CD4-positive, alpha-beta T cell treated with Interleukin-21 for 1 hour (primary cell): ENCODE measurements at places on chromosomes 2 and 18.

DNA sequence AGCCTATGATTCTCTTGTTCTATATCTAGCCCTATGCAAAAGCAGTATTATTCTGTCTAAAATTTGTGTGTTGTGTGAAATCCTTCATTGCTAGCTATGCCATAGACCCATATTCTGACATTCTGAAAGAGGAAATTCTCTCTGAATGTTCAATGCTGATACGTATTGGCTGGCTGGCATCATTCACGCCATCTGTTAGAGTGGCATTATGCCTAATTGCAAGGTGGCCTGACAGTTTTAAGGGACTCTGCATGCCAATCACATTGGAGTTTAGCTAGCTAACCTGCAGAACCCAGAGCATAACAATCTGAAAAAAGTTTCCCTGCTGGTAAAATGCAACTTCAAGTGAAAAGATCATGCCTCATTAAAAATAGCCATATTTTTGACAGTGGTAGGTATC, 316.0 kb downstream of the SOX11 start:
- no peak for DNase-seq

GRCh38 chr2:187939180-187939579, 352.5 kb upstream of the GULP1 start:
- DNase-seq, result no peak

- DNase-seq, result no peak
Measured at GRCh38 chr2:106596844-106597243, 109.7 kb downstream of the CD8B2 start.

- no peak for DNase-seq
Measured at GRCh38 chr2:170739507-170740046, 24.4 kb downstream of the SP5 start.

DNA sequence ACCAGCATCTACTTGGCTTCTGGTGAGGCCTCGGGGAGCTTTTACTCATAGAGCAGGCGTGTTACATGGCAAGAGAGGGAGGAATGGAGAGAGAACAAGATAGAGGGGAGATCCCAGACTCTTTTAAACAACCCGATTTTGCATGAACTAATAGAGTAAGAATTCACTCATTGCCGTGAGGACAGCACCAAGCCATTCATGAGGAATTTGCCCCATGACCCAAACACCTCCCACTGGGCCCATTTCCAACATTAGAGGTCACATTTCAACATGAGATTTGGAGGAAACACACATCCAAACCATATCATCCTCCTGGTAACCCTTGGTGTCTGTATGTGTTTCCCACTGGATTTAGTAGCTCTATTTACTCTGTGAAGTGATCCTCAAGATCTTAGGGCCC, 249.9 kb upstream of the SP5 start:
- no peak for DNase-seq

GRCh38 chr18:13623871-13624270, 102.5 kb downstream of the FAM210A start:
- DNase-seq, result no peak

GRCh38 chr18:44548291-44549221, 132.1 kb upstream of the SETBP1 start:
- DNase-seq, result no peak

DNA sequence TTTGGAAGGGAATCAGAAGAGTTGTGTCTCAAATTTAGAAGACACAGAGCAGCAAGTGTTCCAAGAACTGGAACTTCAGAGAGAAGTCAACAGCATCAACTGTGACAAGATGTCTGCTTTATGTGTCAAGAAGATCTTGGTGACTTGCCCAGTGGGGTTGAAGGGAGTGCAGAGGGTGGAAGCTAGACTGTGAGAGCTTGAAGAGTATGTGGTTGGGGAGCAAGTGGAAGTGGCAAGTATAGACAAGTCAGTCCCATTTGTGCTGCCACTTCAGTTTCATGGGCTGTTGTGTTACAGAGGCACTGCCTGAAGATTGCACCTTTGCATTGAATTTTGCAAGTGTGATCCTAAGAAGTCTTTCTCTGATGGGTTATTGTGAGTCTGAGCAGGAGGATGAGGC, 68.7 kb upstream of the MC2R start:
- no peak for DNase-seq

- no peak for DNase-seq
Measured at GRCh38 chr2:16482460-16482859, 183.2 kb downstream of the CYRIA start.

- DNase-seq, result no peak
Measured at GRCh38 chr2:151403914-151404313, 5.8 kb upstream of the RIF1 start.

DNA sequence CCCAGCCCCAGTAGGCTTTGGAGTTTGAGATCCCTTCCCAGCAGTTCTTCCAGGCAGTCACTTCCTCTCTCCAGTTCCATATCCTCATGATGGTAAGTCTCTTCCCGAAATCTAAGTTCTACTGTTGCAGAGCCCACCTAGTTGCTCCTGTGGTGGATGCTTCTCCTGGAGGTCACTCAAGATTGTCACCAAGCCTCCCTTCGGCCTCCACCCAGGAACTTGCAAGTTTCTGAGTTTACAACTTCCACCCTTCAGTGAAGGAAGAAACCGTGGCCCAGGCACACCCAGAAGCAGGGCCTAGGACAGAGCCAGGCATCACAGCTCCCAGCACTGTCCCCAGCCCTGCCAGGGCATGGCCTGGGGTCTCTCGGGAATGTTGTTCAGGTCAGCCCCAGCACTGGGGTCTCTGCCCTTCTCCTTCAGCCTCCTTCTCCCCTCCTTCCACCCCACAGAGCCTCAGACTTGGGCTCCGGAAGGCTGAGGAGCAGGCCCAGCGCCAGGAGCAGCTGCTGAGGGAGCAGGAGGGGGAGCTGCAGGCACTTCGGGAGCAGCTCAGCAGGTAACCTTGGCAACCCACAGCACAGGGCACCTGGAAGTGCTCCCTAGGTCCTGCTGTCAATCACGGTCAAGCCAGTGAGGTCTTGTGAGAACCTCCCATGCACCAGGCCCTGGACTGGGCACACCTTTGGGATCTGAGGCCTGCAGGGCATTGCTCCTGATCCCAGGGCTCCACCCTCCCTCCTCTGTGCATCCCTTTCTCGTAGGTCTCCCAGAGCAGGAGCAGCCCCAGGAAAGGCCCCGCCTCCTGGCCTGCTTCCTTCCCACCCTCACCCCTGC, 7.1 kb downstream of the RUFY4 start:
- DNase-seq, result no peak

- no peak for DNase-seq
Measured at GRCh38 chr18:41982942-41983660, 28.1 kb downstream of the PIK3C3 start.
